ENCODE measurements at places on chromosomes 3 and 15. TPM values are rescaled to one million over a fixed set of nuclear protein-coding genes. Genes with fewer than 3 reads are reported as not detected.

- no peak for DNase-seq
- H3K27me3 ChIP-seq = no peaks in the 10 kb centered on the region
- H3K27ac ChIP-seq = no peak overlapping the region
Observed at GRCh38 chr15:62618432-62618831, 424.1 kb upstream of the TPM1 start.

GRCh38 chr15:35305946-35306345 lies 220.9 kb upstream of the NANOGP8 start:
- H3K27me3 ChIP-seq = no peaks in the 10 kb centered on the region
- H3K4me3 ChIP-seq = no peak overlapping the region
- no peak for DNase-seq
- H3K4me1 ChIP-seq = peaks cover 42% of the 10 kb centered on the region
- H3K36me3 ChIP-seq = no peaks in the 10 kb centered on the region

- no peak overlapping the region for H3K4me3 ChIP-seq
Observed at GRCh38 chr15:95043933-95044313, 812.6 kb downstream of the MCTP2 start.

- H3K27ac ChIP-seq = peak overlapping the region; percentile 44
- DNase-seq = no peak
- H3K4me1 ChIP-seq = peaks cover 23% of the 10 kb centered on the region
- no peaks in the 10 kb centered on the region for H3K27me3 ChIP-seq
- no peaks in the 10 kb centered on the region for H3K36me3 ChIP-seq
Observed at GRCh38 chr3:50592568-50592967, 19.0 kb downstream of the CISH start.

DNA sequence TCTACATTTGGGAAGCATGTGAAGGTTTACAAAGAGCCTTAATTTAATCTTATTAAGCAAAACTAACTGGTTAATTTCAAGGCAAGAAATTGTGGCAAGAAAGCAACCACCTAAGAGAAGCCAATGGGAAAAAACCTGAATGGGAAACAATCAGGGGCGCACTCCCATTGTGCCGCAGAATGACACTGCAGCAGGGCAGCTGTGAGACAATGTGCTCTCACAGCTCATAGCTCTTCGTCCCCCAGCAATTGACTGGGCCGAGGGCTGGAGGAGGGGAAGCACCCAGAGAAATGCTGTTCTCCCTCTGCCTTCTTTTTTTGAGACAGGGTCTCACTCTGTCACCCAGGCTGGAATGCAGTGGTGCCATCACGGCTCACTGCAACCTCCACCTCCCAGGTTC lies 93.3 kb upstream of the RAD18 start:
- H3K27ac ChIP-seq = no peak overlapping the region
- no peaks in the 10 kb centered on the region for H3K36me3 ChIP-seq
- no peak for DNase-seq

- H3K4me1 ChIP-seq = no peaks in the 10 kb centered on the region
- H3K36me3 ChIP-seq = no peaks in the 10 kb centered on the region
- H3K4me3 ChIP-seq = no peak overlapping the region
Observed at GRCh38 chr3:127342735-127343134, 54.9 kb upstream of the PRR20G start.

- no peaks in the 10 kb centered on the region for H3K27me3 ChIP-seq
- DNase-seq = no peak
- no peak overlapping the region for H3K27ac ChIP-seq
- H3K4me3 ChIP-seq = no peak overlapping the region
- no peaks in the 10 kb centered on the region for H3K4me1 ChIP-seq
Observed at GRCh38 chr15:99707473-99708270, 25.6 kb downstream of the LYSMD4 start.

DNA sequence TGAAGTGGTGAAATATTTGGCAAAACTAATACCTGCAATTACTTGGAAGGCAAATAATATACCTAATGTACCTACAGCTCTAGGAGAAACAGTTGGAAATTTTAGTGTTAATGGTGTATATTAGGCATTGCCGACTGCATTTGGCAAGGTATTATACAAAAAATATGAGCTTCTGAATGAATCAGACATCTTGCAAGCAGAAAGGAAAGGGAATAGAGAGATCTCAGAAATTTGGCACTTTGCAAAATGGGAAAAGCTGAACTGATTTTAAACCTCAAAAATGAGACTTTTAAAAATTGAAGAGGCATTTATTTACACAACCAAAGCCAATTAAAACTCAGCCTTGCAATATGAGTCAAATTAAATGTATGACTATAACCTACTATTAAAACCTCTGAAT lies 40.2 kb upstream of the C15orf61 start:
- no peaks in the 10 kb centered on the region for H3K36me3 ChIP-seq
- no peaks in the 10 kb centered on the region for H3K4me1 ChIP-seq
- H3K27ac ChIP-seq = no peak overlapping the region
- H3K27me3 ChIP-seq = no peaks in the 10 kb centered on the region

DNA sequence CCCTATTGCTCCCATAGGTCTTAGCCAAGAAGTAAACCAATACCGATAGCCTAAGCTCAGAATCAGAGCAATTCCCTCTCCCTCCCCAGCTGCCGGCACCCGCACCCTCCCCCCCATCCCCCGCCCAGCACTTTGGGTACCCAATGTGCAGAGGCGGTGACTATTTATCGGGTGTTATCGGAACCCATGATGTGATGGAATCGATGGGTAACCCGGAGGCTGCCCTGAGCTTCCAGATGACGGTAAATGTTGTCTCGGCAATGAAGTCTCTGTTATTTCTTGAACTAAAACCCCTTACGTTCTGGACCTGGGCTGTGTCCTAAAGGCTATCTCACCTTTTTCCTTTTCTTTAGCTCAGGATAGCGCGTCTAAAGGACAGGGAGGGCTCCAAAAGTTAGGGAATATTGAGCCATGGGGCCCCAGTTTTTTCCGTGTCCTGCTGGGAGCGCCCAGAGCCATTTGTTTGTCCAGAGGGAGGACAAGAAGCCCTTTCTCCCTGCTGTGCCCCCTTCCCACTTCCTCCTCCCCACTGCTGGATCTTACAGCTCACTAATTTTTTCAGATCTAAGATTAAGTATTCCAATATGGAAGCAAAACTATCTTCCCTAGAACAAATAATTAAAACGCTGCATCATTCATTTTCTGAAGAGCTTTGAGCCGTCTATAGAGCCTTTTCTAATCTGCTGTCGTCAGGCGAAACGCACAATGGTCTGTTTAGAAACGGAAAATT lies 1.5 kb downstream of the SLITRK3 start:
- no peaks in the 10 kb centered on the region for H3K36me3 ChIP-seq
- peaks cover 23% of the 10 kb centered on the region for H3K4me1 ChIP-seq
- H3K27me3 ChIP-seq = no peaks in the 10 kb centered on the region
- DNase-seq = no peak

DNA sequence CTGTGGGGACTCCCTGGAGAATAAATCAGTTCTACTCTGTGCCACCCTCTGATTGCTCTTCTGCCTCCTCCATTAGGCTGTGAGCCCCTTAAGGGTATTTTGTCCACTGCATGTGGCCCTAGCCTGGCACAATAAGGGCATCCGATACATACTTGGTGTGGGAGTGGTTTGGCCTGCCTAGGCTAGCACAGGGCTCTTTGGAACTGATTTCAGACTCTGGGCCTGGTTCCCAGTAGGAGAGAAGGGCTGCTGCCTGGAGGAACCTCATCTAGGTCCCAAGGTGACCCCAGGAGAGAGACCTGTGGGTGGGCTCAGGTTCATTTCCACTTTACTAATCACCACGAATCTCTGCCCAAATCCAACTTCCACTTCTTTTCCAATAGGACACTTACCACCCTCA lies 5.3 kb upstream of the CTDSPL start:
- peak overlapping the region; percentile 40 for H3K27ac ChIP-seq
- no peaks in the 10 kb centered on the region for H3K27me3 ChIP-seq
- H3K4me3 ChIP-seq = no peak overlapping the region
- DNase-seq = no peak

DNA sequence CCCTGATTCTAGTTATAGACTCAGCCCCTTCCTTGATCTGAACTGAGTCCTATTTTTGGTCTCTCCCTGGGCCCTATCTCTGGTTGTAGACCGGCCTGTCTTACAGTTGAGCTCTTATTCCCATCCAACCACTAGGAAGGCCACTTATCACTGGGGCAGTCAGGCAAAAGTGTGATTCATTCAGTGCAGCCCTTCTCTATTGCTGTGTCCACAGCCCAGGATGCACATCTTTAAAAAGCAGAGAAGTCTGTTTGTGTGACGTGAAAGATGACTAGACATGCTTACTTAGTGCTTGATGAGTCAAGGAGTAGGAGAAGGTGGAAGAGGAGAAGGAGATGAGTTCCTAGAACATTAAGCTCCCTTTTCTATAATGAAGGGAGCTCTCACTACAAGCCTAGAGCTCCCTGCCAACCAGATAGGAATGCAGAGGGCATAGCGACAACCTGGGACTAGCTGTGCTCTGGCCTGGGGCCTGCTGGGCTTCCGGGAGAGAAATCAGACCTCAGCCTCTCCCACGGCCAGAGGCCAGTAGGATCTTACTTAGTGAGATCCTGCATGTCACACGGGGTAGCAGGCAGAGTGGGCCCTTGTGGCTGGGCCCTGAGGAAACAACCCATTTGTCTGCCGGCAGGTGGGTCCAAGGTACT lies 25.7 kb downstream of the INSYN1 start:
- H3K4me3 ChIP-seq = no peak overlapping the region
- no peaks in the 10 kb centered on the region for H3K27me3 ChIP-seq
- H3K36me3 ChIP-seq = no peaks in the 10 kb centered on the region
- H3K27ac ChIP-seq = no peak overlapping the region
- no peak for DNase-seq

DNA sequence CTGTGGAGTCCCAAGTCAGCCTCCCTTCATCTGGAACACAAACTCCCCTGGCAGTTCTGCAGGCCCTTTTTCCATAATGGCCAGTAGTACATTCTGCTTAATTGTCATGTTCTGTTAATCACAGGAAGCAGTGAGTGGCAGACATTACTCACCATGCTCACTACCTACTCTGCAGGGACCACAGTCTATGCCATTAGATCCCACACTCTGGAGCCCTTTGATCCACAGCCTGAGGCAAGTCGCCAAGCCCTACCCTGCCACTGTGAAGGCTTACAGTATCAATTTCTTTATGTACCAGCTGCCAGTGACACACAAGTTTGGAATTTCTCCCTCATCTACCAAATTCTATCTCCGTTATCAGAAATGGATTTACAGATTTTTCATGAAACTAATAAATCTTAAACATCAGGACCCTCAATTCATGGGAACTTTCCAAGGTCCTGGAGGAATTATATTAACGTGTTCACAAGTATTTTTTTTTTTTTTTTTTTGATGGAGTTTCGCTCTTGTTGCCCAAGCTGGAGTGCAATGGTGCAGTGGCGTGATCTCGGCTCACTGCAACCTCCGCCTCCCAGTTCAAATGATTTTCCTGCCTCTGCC lies 20.6 kb upstream of the WWTR1 start:
- no peak overlapping the region for H3K4me3 ChIP-seq
- no peaks in the 10 kb centered on the region for H3K4me1 ChIP-seq
- no peak for DNase-seq
- H3K27ac ChIP-seq = no peak overlapping the region
- H3K27me3 ChIP-seq = no peaks in the 10 kb centered on the region
- no peaks in the 10 kb centered on the region for H3K36me3 ChIP-seq

- no peaks in the 10 kb centered on the region for H3K27me3 ChIP-seq
- no peak overlapping the region for H3K27ac ChIP-seq
Observed at GRCh38 chr3:20608054-20608738, 422.2 kb upstream of the SGO1 start.

- H3K27ac ChIP-seq = no peak overlapping the region
- no peaks in the 10 kb centered on the region for H3K36me3 ChIP-seq
- no peak overlapping the region for H3K4me3 ChIP-seq
- no peak for DNase-seq
- no peaks in the 10 kb centered on the region for H3K4me1 ChIP-seq
Observed at GRCh38 chr3:188323067-188323842, 169.3 kb downstream of the LPP start.

GRCh38 chr3:148075771-148076716 lies 621.7 kb upstream of the AGTR1 start:
- no peak overlapping the region for H3K27ac ChIP-seq
- no peak overlapping the region for H3K4me3 ChIP-seq
- H3K27me3 ChIP-seq = no peaks in the 10 kb centered on the region
- H3K36me3 ChIP-seq = no peaks in the 10 kb centered on the region

DNA sequence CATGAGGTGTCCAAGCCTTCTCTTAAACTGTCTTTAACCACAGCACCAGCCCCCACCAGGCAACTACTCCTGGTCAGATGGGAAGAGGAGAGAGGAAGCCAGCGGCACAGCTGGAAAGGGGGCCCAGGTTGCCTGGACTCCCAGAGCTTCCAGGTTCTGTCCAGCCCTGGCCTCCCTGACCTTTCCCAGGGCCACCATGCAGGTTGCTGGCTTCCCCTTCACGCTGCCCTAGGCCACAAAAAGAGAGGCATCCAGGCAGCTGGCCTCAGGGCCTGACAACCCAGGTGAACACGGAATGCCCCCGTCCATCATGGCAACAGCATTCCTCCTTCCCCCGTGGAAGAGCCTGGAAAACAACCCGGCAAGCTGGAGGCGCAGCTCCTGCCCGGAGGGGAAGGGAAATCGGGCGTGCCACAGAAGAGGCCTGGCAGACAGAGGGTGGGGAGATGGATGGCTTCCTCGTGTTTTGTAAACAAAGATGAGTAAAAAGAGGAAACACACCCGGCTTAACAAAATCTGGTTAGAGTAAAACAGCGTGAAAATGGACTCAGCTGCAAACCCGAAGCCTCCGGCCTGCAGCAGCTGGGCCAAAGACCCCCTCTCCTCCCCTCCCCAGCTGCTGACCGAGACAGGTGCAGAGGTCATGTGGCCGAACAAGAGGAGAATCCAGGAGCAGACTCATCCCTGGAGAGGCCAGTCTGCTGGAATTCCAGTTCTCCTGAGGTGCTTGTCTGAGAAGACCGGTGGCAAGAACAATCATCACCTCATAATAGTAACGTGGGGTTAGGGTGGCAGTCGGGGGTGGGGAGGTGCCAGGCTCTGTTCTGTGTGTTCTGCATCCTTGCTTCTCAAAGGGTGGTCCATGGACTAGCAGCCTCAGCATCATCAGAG lies 15.5 kb downstream of the BMF start:
- H3K27me3 ChIP-seq = no peaks in the 10 kb centered on the region
- peak overlapping the region; percentile 96 for H3K27ac ChIP-seq
- H3K4me3 ChIP-seq = no peak overlapping the region

- H3K27me3 ChIP-seq = no peaks in the 10 kb centered on the region
- peaks cover 6% of the 10 kb centered on the region for H3K4me1 ChIP-seq
- peak overlapping the region; percentile 20 for H3K27ac ChIP-seq
Observed at GRCh38 chr15:92665100-92665555, 9.6 kb upstream of the FAM174B start.

DNA sequence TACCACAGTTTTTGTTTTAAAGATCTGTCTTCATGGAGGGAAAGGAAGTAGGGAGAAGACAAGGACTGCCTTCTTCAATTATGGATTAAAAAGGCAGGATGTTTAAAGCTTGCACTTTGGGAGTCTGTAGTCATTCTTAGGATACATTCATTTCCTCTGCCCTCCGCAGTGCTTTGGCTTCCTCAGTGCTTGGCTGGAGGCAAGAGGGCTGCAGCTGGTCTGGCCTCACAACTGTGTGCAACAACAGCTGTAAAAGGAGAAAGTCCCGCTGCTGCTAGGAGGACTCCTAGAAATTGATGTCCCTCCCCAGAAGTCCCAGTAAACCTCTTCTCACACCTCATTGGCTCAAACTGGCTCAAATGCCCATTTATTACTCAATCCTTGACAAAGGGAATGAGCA lies 54.4 kb upstream of the PPP2R3A start:
- no peak overlapping the region for H3K4me3 ChIP-seq
- no peak for DNase-seq
- H3K27me3 ChIP-seq = no peaks in the 10 kb centered on the region
- no peaks in the 10 kb centered on the region for H3K36me3 ChIP-seq

The FSIP1 gene
- total RNA-seq = 0.63 TPM

The SMCO1 gene
- not detected for total RNA-seq

The TGM5 gene
- not detected for total RNA-seq

The CEMIP gene
- 1.4 TPM for total RNA-seq

The C3orf20 gene
- total RNA-seq = not detected

The STRA6 gene
- total RNA-seq = 0.39 TPM

The SCG5 gene
- 0.44 TPM for total RNA-seq

The KLHL6 gene
- total RNA-seq = 4.5 TPM

The ADGRG7 gene
- not detected for total RNA-seq
